ENCODE measurements at places on chromosomes 13 and 19.
A peak's percentile ranks its signal among the peaks of the same experiment; 100 is the strongest.

- DNase-seq, result no peak
Measured at GRCh38 chr13:50126993-50127725, 111.9 kb downstream of the KCNRG start.

DNA sequence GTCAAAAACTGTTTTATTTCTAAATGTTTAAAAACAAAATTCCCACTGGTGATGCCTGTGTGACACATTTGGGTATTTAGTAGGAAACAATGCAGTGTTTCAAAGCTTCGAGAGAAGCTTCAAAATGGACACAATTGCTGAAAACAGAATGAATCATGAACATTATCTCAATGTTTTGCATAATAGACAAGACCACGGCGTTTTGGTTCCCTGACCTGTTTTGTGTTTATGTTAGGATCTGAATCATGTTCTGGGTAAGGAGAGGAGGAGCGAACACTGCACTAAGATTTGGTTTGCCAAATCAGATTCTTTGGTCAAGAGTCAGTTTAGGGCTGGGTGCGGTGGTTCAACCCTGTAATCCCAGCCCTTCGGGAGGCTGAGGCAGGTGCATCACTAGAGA is 42.2 kb downstream of the IFT88 start:
- no peak for DNase-seq

DNA sequence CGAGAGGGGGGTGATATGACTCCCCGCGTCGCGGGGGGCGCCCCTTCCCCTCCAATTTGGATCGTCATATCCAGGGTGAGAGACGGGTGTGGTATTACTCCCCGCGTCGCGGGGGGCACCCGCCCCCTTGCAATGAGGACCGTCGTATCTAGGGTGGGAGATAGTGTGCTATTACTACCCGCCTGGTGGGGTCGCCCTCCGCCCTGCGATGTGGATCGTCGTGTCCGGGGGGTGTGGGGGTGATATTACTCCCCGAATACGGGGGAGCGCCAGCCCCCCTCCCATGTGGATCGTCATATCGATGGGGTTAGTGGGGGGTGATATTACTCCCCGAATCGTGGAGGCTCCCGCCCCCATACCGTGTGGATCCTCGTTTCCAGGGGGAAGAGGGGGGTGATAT is 29.2 kb upstream of the RGCC start:
- no peak for DNase-seq

DNA sequence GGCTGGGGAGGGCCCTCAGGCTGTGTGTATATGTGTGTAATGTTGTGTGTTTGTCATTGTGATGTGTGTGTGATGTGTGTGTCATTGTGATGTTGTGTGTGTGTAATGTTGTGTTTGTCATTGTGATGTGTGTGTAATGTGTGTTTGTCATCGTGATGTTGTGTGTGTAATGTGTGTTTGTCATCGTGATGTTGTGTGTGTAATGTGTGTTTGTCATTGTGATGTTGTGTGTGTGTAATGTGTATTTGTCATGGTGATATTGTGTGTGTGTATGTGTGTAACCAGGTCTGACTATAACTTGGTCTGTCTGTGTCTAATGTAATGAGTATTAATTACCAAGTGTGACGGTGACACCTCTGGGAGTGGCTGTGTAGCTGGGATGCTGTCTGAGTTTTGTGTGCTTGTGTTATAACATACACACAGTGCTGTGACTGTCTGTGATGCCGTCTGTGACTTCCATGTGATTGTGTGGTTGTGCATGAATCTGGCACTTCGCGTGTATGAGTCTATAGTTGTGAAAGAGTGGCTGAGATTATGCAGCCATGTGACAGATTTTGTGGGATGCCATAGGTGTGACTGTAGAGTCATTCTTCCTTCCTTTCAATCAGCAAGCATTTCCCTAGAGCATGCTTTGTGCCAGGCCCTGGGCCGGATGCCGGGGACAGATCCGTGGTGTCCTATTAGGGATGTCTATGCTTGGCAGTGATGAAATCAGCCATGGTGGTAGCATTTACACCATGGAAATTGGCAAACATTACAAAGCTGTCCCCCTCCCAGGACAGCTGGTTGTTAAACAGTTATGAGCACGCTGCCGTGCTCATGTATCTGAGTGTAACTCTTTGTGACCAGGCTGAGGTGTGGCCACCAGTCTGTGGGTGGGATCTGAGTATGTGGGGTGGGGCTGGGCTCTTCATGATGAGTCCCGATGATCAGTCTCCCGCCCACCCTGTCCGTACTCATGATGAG is 6.4 kb downstream of the TNFSF14 start:
- no peak for DNase-seq

GRCh38 chr13:32125221-32125689 is 93.7 kb downstream of the FRY start:
- no peak for DNase-seq

GRCh38 chr13:28349907-28350654 is 144.8 kb downstream of the FLT1 start:
- DNase-seq, result no peak

DNA sequence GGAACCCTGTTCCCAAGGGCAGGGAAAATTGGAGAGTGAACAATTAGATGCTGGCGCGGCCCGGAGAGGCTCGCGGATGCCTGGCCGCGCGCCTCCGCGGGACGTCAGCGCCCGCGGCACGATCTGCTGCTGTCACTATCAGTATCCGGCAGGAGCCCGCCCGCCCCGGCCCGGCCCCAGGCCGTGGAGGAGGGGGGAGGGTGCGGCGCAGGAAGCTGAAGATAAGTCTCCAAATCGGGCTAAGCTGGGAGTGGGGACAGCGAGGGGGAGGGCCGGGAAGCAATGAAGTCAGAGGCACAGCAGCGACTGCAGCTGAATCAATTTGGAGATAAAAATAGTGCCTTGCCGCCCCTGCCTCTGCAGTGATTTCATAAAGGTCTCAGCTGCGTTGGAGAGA is 441.5 kb upstream of the KLF12 start:
- DNase-seq, result no peak

GRCh38 chr19:38277969-38278680 is 13.8 kb downstream of the SPINT2 start:
- DNase-seq, result no peak

DNA sequence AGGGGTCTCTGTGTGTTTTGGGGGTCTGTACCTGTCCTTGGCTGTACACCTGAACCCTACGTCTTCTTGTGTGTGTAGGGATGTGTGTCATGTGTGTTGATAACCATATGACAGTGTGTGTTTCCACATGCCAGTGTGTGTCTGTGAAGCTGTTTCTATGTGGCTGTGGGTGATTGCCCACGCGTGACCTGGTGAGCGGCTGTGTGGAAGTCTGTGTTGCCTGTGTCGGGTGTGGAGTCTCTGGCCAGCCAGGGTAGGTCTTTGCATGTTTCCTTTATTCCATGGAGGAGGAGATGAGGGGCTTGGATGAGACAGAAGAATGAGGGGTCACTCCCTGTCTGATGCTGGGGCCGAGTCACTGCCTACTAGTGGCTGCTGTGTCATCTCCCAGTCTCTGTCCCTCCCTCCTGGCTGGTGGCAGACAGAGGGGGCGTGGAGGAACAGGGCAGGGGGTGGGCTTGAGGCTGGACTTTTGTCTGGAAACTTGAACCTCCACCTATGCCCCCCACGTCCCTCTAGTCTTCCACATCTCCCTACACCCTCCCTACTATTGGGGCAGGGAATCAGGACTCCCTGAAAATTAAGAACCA is 2.8 kb upstream of the FOSB start:
- DNase-seq, result no peak

DNA sequence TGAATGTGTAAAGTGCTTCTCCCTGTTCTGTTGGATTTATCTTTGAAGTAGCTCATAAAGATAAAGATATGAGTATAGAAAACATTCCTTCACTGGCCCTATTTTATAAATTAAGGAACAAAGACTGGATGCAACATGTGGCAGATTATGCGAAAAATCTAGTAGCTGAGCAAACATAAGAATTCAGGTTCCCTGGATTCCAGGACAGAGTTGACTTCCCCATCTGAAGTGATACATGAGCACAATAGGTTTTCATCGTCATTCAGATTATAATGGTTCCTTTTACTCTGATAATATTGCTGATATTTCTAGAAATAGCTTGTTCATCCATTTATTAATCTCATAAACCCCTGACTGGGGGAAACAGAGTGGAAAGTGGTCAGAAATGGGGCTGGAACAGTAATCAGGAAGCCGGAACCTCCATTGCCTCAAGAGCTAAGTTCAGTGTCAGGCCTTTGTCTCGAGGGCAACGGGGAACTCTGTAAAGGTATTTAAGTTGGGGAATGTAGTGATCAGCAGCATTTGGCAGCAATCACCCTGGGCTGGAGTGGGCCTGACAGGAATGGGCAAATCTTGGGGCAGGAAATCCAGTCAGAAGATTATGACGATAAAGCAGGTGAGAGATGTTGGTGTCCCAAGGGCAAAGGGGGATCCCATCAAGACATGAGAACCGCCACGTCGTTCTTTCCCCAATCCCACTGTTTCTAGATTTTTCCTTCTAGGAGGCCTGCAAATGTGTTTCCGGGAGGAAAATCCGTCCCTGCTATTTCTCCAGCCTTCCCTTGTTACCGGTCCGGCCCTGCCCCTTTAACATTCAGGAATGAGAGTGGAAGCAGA is 232.5 kb upstream of the SERP2 start:
- peak; percentile 37 for DNase-seq

DNA sequence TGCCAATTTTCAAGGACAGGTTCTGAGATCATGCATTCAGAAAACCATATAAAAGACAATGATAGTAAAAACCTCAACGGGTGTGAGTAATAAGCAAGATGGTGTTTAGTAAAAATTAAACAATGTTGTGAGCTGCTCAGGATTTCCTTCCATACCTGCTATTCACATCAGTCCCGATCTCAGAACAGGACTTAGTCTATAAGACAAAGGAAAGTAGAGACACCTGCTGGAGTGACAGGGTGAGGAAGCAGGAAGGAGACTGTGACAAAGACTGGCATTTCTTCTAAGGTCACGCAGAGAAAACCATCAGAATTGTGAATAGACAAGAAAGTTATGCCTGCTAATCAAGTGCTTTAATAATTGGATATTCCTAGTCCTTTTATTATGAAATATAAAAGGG is 648.0 kb downstream of the DACH1 start:
- peak; percentile 3 for DNase-seq

DNA sequence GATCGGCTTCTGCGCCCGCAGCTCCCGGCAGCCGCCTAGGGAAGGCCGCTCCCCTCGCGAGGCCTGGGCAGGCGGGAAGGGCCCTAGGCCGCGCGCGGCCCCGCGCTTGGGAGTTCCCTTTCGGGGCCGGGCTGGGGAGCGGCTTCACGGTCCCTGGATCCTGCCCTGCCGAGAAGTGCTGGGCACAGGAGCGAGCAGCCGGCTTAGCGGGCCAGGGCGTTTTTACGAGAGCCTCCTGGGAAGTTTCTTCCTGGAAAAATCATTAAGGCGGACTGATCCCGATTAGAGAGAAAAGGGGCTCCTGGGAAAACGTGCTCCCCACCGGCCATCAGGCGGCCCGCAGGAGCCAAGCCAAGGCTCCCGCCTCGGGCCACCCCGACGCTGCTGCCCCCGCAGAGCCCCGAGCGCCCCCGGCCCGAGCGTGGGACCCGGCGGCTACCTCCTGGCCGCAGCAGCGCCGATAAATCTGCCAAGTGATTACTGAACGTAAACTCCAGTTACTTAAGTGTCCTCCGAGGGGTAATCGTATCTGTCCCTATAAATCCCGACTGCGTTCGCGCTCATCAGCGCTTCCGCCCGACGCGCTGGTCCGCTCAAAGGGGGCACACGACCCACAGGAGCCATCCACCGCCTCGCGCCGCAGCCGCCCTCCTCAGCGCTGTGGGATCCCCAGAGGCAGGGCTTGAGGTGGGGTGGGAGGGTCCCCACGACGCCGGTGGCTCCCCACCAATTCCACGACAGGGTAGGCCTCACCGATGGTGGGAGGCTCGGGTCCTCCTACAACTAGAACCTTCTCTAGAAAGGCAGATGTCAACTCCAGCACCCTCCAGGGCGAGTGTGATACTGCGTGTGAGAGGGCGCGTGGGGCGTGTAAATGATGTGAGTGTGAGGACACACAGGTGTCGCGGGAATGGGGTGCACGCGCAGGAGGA is 2.8 kb downstream of the ZIC5 start:
- DNase-seq, result no peak

GRCh38 chr13:35481777-35482176 is 5.3 kb upstream of the MAB21L1 start:
- no peak for DNase-seq

- DNase-seq, result no peak
Measured at GRCh38 chr19:33821871-33822270, 25.2 kb downstream of the KCTD15 start.

- no peak for DNase-seq
Measured at GRCh38 chr13:36975172-36975571, 24.0 kb downstream of the ALG5 start.

GRCh38 chr19:3250675-3251074 is 26.2 kb downstream of the CELF5 start:
- peak; percentile 19 for DNase-seq

- no peak for DNase-seq
Measured at GRCh38 chr13:28258417-28258816, 120.1 kb downstream of the PAN3 start.

GRCh38 chr13:97069050-97069815 is 75.0 kb upstream of the OXGR1 start:
- DNase-seq, result no peak

Measured in SW 1271 (cell line).